ENCODE measurements at places on chromosomes 13 and 19.

DNA sequence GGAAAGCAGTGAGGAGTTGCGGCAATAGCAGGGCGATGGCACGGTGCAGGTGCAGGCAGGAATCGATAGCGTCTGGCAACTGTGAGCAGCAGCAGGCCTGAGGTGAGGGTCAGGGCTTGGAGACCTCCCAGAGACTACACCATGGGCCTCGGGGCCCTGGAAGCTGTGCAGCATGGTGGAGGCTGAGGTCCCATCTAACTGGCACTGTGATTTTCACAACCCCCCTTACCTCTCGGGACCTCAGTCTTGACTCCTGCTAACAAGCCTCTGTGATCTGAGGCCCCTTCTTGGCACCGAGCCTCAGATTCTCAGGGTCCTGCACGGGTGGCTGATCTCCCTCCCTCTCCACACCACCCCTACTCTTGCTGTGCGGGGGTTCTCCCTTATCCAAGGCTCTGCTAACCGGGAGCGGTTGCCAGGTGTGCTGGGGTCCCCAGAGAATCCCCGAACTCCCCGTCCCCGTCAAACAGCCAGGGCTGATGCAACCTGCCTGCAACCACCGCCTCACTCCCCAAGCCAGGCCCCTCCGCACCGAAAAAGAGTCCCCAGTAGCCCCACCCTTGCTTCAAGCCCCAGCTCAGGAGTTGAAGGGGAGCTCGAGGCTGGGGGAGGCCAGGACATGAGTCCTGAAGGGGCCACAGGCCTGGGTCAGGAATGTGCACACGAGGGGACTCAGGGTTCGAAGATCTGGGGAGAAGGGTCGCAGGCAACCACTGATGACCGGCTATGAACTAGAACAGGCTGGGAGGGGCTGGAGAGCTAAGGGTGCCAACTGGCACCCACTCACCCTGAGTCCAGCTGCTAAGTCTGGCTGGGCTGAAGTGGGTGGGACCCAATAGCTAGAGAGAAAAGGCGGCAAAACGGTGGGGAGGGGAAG is 4.8 kb upstream of the ATF5 start:
- peak; percentile 17 for DNase-seq

GRCh38 chr19:40613690-40614621 is 12.8 kb downstream of the LTBP4 start:
- peak; percentile 81 for DNase-seq

DNA sequence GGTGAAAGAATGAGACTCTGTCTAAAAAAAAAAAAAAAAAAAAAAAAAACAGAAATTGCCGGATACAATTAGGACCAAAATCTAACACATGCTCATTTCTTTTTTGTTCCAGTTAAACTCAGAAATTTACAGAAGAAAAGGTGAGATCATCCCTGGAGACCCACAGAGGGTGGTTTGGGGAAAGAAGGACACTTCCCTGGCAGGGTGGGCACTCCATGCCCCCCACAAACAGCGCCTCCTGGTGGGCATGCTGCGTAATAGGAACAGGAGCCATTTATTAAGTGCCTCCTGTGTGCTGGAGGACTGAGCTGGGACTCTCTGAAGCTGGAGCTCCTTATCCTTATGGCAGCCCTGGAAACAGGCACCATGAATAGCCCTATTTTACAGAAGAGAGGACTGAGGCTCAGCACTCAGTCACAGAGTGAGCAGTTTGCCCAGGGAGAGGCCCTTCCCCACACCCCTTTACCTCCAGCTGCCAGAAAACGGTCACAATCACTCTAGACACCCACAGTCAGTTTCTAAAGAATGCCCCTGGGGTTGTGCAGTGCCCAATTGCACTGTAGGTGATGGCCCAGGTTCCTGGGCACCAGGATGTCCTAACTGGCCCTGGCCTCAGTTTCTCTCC is 10.1 kb downstream of the C19orf38 start:
- DNase-seq, result peak; percentile 23

- DNase-seq, result no peak
These were observed 413.5 kb upstream of the SPRY2 start for GRCh38 chr13:80754441-80754840.

GRCh38 chr19:43511324-43511723 is 6.8 kb upstream of the PHLDB3 start:
- no peak for DNase-seq
